CD8-positive, alpha-beta T cell (primary cell): ENCODE measurements at places on chromosomes 4 and X. TPM values are rescaled to one million over a fixed set of nuclear protein-coding genes. Genes with fewer than 3 reads are reported as not detected.

- no peak for DNase-seq
Measured at GRCh38 chr4:83629945-83630721, 94.2 kb downstream of the GPAT3 start.

DNA sequence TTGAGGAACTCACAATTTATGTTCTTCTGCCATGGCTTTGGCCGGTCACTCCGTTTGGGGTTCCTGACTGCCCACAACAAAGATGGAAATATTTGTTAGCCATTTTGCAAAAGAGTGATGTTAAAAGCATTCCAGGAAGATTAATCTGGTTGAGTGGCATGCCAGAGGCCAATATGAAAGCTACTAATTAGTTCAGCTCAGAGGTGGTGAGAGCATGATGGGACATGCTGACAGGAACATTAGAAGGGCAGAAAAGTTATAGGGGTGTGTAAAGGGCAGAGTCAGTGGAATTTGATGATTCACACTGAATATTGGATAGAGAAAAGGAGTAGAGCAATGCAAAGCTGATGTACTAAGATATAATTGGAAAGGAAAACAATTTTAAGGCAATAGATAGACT is 94.4 kb downstream of the TLL1 start:
- no peak for DNase-seq

- no peak for DNase-seq
Measured at GRCh38 chr4:182807346-182807745, 109.8 kb downstream of the DCTD start.

GRCh38 chr4:73687421-73687820 is 52.9 kb upstream of the CXCL8 start:
- DNase-seq = no peak

DNA sequence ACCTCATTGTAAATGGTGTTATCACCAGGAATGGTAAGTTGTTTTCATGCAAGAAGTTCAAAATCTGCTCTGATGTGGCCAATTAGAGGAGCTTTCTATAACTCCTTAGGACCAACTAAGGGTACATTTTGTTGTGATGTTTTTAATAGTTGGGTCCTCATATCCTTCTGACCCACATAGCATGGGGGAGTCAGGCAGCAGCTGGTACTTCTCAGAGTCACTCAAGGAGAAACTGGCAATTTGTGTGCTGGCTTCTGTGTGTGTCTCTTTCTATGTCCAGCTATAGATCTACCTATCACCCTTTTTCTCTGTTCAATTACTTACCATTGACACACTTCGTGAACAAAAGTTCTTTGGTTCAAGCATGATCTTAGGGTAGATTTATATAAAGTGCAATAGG is 194.3 kb upstream of the TENM3 start:
- no peak for DNase-seq

DNA sequence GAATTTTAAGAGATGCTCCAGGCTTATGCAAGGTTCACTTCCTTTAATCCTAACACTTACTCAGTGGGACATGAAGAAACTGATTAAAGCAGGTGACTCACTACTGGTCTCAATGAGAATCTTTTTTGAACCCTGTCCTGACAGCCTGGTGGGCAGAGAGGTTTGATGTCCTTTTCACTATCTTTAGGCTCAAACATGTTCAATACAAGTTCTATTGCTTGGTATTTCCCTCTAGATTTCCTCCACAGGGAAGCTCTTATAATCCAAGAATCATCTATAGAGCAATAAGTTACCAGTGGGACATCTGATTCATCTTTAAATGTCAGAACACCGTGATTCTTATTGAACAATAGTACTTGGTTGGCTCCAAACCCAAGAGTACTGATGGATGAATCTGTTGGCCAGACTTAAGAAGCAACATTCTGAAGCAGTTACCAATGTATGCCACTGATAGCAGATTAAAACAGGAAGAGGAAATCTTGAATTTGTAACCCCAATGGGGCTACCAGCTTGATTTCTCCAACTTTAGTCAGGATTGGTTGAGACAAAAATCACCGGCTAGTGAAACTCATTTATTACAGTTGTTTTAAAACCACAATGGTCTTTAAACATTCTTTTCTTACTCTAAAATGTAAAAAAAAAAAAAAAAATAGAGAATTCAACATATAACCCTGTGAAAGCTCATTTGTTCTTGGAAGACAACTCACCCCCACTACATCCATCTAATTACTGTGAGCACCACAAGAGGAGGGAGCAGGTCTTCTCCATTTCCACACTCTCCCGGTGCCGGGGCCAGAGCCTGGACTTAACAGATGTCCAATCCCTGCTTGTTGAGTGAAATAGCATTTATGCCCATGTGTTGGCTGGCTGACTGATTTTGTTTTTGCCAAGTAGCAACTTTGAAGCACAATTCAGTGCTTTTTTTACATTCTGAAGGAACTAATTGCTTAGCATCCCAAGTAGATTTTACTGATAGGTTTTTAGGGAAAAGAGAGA is 43.3 kb downstream of the FGFBP1 start:
- DNase-seq = no peak

- peak; percentile 19 for DNase-seq
Measured at GRCh38 chrX:1483843-1484637, 31.3 kb upstream of the ASMTL start.

GRCh38 chr4:14667624-14668151 is 334.6 kb upstream of the CPEB2 start:
- no peak for DNase-seq

DNA sequence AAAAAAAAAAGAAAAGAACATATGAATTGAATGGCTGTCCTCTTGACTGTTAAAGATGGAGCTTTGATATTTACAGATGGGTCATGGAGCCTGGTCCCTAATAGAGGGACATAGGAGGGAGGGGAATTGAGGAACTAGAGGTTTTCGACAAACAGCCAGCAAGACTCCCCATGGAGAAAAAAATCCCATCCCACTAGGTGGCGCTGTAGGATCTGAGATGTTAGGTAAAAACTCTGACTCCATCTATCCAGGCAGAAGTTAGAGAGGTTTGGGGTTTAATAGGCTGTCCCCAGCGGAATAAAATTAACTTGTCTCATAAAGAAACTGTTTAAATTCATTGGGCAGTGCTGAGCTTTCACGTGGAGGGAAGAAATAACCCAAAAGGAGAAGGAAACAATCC is 45.9 kb downstream of the HMGB2 start:
- peak; percentile 65 for DNase-seq

DNA sequence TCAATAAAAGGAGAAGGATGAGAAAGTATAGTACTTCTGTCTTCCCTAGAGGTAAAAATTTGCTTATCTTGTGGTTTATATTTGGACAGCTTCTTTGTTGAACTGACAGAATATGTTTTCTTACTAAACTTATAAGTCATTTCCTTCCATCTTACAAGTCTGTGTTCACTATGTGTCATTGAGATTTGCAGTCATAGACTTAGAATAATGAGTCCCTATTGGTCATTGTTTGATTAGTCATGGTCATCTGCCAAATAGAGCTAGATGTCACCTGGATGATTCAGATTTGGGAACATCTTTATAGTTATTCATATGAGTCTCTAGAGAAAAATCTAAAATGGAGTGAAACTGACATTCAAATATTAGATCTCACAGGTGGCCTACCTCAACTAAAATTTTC is 51.5 kb downstream of the SPATA18 start:
- DNase-seq = no peak

DNA sequence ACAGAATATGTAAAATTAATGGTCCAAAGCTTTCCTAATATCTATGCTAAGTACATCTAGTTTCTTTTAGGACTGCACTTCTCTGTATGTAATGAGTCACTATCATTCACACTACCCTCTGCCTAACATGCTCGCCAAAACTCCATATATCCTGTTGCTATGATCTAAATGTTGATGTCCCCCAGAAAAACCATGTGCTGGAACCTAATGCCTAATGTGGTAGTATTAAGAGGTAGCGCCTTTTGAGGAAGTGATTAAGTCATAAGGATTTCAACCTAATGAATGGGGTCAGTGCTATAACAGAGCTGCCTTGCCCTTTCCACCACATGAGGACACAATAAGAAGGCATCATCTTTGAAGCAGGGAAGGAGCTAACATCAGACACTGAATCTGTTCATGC is 34.9 kb upstream of the NFKB1 start:
- DNase-seq = no peak

GRCh38 chr4:186982160-186982559 is 258.5 kb upstream of the FAT1 start:
- no peak for DNase-seq

- DNase-seq = no peak
Measured at GRCh38 chr4:184052616-184053015, 147.5 kb downstream of the STOX2 start.

Gene ADH1A
- not detected for total RNA-seq

Gene BEND2
- not detected for total RNA-seq

Gene ARHGEF6
- total RNA-seq = 32.2 TPM
